Stimulated activated CD4-positive, alpha-beta T cell treated with anti-CD3 and anti-CD28 coated beads, Interleukin-15, amount 100 ng/mL, for 48 hours (primary cell): ENCODE measurements at places on chromosomes 5 and 9.
A peak's percentile ranks its signal among the peaks of the same experiment; 100 is the strongest.

DNA sequence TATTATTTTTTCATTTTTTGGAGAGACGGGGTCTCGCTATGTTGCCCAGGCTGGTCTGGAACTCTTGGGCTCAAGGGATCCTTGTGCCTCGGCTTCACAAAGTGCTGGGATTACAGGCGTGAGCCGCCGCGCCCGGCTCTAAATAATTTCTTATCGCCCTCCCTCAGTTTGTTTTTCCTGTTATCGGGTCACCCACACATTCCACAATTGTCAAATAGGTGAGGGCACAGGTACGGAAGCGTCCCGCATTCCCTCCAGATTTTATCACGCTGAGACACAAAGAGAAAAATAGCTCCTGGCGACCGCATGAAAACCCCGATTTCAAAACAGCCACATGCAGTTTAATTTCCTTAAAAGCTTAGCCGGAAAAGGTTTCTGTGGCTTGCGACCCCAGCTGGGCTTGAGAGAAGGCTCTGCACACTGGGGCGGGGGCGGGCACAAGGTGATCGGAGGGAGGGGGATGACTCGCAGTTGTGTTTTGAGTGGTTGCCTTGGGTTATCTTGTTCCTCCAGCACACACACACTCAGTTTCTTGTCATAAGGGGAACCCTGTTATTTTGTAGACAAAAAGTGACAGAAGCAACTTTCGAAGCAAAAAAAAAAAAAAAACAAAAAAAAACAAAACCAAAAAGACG, 717 bp upstream of the IQGAP2 start:
- peak; percentile 85 for DNase-seq

DNA sequence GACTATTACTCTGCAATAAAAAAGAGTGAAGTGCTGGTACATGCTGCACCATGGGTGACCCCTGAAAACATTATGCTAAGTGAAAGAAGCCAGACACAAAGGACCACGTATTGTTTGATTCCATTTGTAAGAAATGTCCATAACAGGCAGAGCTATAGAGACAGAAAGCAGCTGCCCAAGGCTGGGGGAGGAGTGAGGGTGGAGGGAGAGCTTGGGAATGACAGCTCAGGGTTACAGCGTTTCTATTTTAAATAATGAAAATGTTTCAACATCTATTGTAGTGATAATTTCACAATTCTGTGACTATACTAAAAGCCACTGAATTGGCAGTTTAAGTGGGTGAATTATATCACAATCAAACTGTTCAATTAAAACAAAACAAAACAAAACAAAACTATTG, 81.7 kb downstream of the MYO10 start:
- no peak for DNase-seq

DNA sequence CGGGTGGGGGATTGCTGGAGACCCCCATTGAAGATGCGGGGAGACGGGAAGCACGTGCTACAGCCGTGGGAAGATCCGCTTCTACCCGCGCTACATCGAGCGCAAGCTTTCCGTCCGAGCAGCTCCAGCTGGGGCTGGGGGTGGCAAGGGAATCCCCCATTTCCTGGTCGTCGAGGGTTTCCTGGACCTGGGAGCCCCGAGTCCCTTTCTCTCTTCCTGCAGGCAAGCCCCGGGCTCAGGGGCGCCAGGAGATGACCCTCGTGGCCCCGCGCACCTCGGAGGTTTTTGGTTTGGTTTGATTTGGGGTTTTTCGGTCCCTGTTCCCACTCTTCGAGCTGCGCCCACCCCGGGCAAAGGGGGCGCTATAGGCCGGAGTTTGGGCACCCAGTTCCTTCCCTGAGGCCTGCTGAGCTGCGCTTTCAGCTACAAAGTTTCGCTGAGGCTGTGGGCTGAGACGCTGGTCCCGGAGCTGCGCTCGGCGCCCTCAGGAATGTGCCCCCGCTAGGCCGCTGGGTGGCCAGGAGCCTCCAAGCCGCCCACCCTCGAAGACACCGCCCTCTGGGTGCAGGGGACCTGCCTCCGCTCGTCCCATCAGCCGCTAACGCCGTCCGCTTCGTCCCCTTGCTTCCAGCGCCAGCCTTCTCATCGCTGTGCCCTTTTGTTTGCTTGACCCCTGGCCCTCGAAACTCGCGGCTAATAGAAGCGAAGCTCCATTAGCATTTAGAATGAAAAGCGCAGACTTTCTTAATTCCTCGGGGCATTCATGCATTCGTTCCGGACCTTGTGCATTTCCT, 2.9 kb downstream of the NR4A3 start:
- peak; percentile 44 for DNase-seq

DNA sequence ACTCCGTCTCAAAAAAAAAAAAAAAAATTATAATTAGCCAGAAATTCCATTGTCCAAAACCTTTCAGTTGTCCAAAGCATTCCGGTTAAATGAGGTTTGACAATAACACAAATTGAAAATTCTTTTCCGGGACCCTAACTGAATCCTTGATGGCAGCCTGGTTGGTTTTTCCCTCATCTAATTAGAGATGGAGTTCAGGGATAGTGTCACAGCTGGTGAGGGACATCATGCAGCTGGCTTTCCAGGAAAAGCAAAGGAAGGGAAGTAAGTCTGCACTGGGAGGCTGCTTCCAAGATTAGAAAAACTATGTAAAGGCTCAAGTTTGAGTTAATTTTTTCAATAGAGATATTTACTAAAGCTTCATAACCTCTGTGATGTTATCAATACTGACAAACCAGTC, 195.4 kb downstream of the ADAMTS12 start:
- no peak for DNase-seq

GRCh38 chr5:34804913-34805312, 34.1 kb upstream of the TTC23L start:
- no peak for DNase-seq

DNA sequence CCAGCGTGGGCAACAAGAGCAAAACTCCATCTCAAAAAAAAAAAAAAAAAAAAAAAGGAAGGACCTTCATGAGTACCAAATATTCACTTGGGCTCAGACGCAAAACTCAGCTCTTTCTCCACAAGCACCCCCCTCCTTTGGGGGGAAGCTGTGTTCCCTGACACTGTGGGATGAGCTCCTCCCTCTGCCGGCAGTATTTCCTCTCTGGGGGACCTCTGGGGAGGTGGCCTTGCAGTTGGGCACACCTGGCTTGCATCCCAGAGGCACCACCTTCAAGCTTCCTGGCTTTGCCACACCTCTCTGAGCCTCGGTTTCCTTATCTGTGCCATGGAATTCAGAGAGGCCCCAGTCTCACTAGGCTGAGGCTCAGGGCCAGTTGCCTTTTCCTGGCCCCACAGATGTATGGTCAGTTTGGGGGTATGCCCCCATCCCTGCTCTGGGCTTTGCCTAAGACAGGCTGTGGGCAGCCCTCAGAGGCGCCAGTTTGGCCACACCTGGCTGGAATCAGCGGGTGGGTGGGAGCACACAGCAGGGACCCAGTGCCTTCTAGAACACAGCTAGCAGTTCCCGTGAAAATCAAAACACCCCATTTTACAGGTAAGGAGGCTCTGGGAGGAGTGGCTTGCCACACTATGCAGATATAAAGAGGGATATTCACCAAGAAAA, 157.5 kb upstream of the IER5L start:
- no peak for DNase-seq

DNA sequence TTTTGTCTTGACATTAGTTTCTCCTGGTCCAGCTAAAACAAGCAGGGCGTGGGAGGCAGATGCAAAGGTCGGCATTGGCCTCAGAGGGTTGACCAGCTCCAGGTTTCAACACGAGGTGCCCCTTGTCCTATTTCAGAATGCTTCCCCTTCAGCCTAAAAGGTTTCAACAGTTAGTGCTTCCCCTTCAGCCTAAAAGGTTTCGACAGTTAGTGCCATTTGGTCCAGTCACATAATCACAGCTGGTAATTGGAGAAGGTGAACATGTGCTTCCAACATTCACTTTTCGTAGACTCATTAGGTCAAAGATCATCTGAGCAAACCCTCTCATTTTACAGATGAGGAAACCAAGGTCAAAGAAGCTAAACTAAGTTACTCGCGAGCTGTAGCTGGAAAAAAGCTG, 270.3 kb upstream of the MAP3K1 start:
- DNase-seq: no peak

- DNase-seq: no peak
These were observed 48.8 kb downstream of the ACER2 start for GRCh38 chr9:19457693-19458009.

DNA sequence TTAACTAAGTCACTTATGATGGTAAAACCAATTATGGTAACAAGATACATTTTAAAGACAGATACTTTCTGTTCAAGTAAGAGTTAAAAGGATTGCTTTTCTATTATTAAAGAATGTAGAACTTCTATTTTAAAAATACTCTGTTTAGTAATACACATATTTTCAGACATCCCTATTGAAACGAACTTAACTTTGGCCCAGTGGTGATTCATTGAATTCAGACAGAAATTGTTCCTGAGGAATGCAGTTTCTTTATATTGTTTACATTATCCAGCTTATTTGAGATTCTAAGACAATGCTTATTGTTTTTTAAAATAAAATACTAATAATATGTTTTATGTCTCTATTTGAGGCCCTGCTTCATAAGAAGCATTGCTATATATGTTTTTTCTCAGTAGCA, 816.4 kb downstream of the SEMA5A start:
- DNase-seq: no peak

DNA sequence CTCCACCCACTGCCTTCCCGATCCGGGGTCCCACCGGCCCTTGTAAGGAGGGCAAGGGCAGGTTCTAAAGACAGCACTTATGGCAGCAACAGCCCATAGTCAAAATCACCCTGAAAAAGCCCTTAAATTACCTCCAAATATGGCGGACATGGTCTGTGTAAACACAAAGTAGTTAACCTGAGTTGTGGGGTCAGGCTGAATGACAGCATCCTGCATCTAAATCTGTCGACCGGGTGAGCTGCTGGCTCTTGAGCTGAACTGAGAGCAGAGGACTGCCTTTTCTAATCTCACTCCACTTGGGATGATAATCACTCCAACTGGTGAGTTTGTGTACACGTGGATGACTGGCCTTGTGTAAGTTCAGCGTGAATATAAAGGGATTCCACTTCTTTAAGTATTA, 249.6 kb downstream of the DENND1A start:
- DNase-seq: no peak

DNA sequence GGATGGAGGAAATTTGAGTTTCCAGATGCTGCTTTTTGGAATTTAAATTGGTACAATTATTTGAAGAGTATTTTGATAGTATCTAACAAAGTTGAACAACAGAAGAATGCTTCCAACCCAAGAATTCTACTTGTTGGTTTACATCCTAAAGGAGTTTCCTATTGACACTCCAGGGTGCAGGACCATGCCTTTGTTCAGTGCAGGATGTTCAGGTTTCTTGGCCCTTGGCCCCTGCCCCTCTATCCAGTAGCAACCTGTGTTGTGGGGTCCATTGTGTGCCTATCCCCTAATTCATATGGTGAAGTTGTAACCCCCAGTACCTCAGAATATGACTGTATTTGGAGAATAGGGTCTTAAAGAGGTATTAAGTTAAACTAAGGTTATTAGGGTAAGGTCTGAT, 750.0 kb upstream of the ZNF608 start:
- no peak for DNase-seq

DNA sequence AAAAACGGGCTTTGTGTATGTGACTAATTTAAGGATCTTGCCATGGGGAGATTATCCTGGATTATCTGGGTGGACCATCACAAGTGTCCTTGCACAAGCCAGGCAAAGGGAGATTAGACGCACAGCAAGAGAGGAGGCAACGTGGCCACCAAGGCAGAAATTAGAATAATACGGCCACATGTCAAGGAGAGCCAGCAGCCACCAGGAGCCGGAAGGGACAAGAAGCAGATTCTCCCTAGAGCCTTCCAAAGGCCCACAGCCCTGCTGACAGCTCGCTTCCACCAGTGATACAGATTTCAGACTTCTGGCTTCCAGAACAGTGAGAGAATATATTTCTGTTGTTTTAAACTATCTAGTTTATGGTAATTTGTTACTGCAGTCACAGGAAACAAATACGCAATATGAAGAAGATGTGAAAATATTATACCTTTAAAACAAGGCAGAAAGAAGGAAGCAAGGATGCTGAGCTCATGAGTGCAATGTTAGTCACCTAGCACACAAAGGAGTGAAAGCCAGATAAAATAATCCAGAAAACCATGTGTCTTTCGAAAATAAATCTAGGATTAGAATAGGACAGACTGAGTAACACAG, 28.7 kb upstream of the F2RL1 start:
- no peak for DNase-seq

- no peak for DNase-seq
These were observed 444.6 kb downstream of the PTPRD start for GRCh38 chr9:10168241-10168640.

DNA sequence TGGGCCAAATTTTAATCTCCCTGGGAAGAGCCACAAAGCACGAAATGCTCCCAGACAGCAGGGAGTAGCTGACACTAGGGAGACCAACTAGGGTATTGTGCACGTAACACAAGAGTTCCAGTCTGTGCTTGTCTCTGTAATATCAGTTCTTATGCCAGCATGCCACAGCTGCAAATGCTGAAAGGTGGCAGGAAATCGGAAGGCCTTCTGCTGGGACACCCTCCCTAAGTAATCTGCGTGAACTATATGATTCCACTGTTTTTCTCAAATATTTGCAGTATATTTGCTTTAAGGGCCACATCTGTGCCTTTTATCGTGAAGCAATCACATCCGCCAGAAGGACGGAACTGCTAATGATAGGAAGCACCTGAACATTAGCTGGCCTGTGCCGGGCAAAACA, 12.6 kb downstream of the VLDLR start:
- DNase-seq: no peak

- DNase-seq: no peak
These were observed 4.6 kb upstream of the UGCG start for GRCh38 chr9:111891910-111892499.

DNA sequence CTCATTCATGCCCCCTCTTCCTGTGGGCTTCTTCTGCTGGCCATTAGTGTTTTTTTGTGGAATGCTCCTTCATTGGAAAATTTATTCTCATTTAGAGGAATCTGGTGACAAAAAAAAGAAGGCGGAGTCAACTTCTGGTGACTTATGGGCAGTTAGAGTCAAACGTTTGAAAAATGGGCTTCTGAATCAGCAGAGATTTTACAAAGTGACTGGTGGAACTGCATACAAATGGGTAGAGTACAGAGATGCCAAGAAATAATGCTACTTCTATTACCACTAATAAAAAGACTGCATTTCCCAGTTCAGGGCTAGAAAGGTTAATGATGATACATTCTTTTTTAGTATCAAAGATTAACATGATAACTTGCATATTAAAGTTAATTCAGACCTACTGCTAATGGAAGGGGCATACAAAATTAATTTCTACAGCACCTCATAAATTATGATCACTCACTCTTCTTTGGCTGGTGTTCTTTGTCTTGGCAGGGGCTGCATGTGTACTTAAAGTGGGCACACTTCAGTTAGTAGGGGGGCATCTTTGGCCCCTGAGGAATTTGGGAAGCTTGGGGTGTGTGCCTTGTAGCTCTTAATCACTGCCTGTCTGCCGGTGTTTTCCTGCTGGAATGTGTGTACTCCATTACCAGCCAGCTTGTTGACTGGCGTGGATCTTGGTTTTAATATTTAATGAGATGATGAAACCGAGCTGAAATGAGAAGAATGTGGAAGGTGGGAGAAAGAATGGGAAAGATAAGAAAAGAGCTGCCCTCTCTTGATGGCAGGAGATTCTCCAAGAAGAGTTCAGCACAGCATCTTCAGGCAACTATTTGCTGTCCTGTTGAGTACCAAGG, 148.9 kb downstream of the DOCK2 start:
- no peak for DNase-seq

GRCh38 chr5:40551496-40552491, 127.9 kb upstream of the PTGER4 start:
- DNase-seq: no peak
